Esophagus squamous epithelium (tissue), 5 donors: ENCODE measurements at places on chromosomes 12 and 14.

- DNase-seq = no peak
These were observed 29.5 kb downstream of the VPS37B start for GRCh38 chr12:122866379-122866778.

DNA sequence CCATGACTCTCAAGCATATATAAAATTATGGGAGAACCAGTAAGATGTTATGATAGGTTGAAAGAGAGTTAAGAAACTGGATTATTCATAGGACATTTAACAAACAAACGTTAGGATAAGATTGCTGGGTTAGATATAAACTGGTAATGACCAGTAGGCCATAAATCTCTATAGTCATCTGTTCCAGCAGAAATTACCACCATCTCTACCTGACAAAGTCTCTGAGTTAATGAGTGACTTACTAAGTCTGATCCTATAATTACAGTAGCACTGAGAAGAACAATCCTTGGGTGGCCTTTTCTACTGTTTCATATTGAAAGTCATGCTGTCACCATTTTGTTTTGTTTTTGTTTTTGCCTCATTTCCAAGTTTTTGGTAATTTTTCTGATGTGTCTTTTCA lies 136.9 kb upstream of the CNOT2 start:
- no peak for DNase-seq

DNA sequence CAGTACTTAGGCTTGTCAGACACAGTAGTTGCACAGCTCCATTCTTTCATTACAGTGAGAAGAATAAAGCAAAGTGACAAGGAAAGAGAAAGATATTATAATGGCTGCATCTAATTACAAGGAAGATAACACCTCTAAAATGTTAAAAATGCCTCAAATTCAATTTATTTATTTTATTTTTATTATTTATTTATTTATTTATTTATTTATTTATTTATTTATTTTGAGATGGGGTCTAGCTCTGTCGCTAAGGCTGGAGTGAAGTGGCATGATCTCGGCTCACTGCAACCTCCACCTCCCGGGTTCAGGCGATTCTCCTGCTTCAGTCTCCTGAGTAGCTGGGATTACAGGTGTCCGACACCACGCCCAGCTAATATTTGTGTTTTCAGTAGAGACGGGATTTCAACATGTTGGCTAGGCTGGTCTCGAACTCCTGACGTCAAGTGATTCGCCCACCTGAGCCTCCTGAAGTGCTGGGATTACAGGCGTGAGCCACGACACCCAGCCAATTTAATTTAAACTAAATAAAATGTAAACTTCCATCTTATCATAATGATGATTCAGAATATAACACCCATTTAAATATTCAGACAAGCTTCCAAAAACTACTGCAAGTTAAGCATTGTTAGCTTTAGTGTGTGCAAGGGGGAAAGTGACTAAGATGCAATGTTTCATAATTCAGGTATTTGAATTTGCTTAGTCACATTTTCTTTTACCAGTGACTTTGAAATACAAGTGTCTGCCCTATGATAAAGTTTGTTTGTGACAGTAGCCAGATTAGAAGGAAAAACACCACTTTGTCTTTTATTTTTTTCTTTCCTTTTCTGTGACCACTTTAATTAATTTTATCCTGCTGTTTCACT lies 2.4 kb upstream of the CFAP54 start:
- no peak for DNase-seq

DNA sequence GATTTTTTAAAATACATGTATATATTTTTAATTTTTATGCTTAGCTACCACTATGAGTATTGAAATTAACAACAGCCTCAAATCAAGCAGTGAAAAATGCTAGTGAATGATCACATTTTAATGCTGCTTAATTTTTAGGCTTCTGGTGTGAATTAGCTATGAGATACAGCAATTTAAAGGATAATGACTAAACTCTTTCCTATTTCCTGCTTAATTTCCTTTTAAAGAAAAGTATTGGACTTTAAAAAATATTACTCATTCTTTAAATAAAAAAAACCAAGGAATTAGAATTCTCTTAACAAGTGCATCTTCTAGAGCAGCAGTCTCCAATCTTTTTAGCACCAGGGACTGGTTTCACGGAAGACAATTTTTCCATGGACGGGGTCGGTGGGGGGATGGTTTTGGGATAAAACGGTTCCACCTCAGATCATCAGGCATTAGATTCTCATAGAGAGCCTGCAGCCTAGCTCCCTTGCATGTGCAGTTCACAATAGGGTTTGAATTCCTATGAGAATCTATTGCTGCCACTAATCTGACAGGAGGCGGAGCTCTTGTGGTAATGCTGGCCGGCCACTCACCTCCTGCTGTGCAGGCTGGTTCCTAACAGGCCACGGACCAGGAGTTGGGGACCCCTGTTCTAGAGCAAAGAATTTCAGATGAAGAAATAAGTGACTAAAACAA lies 18.6 kb upstream of the NTN4 start:
- no peak for DNase-seq

- DNase-seq = no peak
These were observed 1112.7 kb downstream of the LRFN5 start for GRCh38 chr14:42719391-42719790.

DNA sequence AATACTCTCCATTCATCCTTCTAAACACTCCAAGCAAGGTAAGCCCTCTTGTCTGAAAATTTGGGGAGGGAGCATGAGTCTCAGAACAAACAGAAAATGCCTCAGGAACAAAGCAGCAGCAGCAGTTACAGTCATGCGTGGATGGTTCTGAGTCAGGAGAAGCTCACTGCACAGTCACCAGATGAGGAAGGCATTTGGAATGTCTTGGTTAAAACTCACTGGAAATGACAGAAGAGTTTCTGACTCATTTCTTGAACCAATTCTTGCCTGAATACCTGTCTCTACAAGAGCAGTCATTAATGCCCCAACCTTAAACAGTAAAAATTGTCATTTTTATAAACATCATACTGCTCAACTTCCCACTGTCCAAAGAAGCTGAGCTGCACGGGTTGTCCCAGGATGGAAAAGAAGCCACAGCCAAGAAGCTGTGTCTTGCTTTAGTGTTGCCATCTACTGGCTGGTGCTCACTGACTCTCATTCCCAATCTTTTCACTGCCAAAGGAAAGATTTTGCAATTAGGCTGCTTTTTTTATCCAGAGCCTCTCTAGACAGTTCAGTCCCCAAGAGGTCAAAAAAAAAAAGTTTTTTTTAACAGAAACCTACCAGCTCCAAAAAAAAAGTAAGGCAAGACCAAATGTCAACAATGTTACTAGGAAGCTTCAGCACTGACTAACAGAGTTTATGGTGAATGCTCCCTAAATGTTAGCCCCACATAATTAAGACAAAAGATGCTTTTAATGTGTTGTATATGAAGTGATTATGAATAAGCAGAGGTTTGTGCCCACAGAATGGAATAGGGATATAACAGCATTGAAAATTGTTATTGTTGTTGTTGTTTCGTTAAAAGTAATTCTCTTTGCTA lies 40.4 kb downstream of the KICS2 start:
- DNase-seq = no peak

DNA sequence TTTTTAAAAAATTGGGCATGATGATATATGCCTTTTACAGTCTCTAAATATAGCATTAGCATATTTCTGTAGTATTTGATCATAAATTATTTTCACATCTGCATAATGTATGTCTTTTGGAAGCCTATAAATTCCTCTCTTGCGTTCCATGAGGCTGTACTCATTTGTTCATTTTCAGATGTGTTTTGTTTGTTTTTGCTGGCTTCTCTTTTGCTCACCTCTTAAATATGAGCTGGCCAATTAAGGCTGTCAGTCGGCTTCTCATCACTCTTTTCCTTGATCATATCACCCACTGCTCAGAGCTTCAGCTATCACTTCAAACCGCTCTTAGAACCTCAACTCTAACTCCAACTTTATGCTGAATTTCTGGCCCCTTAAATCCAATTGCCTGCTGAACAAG lies 6.6 kb downstream of the TMEM263 start:
- DNase-seq = no peak

DNA sequence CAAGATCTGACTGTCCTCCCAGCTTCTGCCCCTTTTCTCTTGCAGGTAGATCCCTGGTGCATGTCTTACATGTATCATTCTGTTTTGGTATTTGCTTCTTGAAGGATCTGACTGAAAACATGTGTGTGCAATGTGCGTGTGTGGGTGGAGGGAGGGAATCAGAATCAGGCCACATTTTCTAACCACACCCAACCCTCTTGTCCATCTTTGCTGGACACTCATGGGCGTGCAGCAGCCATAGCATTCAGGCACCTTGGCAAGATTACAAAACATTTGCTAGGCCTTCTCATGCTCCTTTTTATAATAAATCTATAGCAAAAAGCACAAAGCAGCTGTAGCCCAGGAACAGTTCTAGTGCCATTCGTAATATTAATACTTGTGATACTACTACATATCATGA lies 233.6 kb upstream of the E2F7 start:
- DNase-seq = no peak

DNA sequence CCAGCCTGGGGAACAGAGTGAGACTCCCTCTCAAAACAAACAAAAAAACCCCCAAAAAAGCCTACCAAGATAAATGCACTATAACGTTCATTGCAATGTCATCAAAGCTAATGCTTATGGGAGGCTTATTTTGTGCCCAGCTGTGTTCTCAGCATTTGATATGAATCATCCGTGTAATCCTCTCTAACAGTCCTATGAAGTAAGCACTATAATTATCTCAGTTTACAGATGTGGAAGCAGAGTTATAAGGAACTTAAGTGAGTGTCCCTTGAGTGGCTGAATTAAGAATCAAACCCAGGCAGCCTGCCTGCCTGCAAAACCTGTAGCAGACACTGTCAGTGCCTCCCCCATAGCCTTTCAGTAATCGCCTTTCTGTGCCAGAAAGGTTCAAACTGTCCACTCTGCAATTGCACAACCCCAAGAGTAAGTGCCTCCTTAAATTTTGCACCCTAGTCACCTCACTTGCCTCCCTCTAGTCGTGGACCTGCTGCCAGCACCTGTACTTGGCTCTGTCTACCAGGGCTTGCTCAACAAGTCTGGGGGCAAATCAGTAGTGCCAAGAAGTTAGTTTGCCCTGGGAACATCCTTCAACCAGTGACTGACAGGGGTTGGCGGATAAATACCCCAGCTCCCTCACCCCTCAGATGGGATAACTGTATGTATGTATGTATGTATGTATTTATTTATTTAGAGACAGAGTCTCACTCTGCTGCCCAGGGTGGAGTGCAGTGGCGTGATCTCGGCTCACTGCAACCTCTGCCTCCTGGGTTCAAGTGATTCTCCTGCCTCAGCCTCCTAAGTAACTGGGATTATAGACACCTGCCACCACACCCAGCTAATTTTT lies 23.8 kb upstream of the PPP1CC start:
- DNase-seq = no peak

GRCh38 chr14:62053188-62053587 lies 291.0 kb downstream of the SNAPC1 start:
- no peak for DNase-seq

DNA sequence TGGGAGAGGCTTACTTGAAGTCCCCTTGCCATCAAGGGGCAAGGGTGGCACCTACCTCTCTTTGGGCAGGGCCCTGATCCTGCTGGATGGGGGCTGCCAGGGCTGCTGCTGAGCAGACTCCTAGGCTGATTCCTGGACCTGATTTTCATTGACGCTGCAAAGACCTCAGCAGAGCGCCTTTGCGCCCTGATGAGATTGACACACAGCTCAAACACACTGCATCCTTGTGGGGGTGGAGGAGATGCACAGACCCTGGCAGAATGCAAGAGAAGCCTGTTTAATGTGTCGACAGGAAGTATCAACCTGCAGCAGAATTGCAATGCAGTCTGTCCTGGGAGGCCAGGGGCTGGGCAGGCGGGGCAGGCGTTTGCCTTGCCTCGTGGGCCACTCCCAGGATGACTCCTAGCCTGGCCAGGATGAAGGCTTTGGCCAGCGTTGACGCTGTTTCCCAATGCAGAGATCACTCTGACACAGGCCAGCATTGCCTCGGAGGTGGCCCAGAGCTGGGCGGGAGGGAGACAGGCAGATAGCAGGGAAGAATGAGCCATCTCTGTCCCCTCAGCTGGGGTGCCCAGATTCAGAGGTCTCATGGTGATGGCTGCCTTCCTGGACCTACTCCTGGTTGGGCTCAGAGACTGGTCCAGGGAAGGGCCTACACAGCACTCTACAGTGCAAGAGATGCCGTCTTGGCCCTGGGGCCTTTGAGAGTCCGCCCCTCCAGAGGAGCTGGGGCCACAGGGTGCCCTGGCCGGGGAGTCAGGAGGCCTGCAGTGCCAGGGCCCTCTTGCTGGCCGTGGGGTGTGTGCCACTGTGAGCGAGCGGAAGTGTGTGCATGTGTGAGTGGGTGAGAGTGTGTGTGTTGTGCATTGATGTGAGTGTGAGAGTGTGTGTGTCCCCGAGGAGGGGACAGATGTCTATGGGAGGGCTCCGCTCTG lies 108.3 kb downstream of the KIF26A start:
- no peak for DNase-seq

DNA sequence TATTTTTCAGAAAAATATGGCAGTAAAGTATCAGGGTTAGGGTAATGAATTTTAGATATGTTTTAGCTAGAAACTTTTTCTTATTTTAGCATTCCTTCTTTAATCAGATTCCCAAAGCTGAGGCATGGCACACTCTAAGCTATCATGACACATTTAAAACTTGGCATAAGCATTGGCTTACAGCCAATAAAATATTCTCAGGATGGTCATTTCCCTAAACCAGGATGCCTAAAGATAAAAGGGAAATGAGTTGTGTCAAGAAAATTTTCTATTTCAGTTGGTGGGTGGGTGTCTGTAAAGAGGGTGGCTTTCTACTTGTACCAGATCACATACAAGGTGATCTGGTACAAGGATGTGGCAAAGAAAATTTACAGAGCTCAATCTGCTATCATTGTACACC lies 47.8 kb downstream of the PEBP1 start:
- DNase-seq = no peak

GRCh38 chr14:49861699-49862088 lies 9.1 kb upstream of the NEMF start:
- no peak for DNase-seq

GRCh38 chr12:123705935-123706334 lies 6.2 kb upstream of the ATP6V0A2 start:
- no peak for DNase-seq

GRCh38 chr12:123114304-123115083 lies 36.4 kb downstream of the PITPNM2 start:
- no peak for DNase-seq

DNA sequence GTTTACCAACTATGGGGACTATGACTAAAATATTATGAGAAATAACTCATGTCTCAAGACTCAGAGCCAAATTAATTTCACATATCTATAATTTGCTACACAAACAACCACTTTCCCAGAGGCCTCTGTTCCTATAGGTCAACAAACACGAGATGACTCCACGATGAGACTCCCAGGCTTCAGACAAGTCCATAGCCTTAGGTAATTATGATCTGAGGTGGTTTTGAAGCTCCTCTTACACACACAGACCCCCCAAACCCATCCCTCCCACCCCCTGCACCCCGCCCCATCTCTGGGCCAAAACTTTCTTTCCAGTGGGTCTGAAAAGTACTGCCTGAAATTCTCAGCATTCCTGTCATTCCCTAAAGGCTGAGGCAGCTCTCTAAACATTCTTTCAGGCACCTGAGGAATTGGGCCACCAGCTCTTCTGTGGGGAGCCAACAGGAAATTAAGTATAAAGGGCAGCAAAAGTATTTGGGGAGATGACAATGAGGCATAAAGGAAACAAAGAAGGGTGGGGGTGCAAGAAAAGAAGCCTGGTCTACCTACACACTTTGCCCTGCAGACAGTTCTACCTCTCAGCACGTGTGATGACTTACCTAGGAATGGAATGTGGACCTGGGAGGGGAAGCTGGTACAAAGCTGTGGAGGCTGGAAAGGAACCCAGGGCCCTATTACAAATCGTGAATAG lies 143.6 kb downstream of the PAWR start:
- DNase-seq = no peak
